ENCODE measurements at places on chromosomes 4 and X.

- no peak for DNase-seq
These were observed 216.2 kb upstream of the CTSO start for GRCh38 chr4:156169861-156170260.

DNA sequence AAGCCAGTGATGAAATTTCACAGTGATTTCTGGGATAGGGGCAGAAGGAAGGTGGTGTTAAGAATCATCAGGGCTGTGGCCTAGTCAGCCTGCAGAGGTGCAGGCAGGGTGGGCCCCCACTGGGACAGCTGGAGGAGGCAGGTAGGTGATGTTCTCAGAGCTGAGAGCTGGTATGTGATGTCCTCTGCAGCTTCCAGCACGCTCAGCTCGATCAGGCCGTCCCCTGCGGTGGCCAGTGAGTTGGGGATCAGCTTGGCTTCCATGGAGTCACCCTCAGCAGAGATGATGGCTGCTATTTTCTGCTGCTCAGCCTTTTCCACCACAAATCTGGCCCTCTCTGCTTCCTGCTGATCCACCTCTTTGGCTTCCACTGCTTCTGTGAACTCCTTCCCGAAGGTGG is 81.1 kb downstream of the IL1RAPL2 start:
- no peak for DNase-seq

- DNase-seq, result peak; percentile 56
These were observed 109.2 kb downstream of the ARHGAP10 start for GRCh38 chr4:147840838-147841738.

DNA sequence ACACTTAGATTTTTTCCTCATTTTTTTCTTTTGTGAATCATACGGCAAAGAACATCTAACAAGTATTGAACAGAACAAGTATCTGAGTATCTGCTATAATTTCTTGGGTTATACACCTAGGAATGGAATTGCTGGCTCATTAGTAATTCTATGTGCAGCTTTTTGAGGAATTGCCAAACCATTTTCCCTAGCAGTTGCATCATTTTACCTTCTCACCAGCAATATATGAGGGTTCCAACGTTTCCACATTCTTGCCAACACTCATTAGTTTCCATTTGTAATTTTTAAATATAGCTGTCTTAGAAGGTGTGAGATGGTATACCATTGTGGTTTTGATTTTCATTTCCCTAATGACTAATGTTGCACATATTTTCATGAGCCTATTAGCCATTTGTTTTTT is 41.1 kb upstream of the DCAF8L1 start:
- no peak for DNase-seq

- no peak for DNase-seq
These were observed 102.7 kb downstream of the MGST2 start for GRCh38 chr4:139768366-139768765.

DNA sequence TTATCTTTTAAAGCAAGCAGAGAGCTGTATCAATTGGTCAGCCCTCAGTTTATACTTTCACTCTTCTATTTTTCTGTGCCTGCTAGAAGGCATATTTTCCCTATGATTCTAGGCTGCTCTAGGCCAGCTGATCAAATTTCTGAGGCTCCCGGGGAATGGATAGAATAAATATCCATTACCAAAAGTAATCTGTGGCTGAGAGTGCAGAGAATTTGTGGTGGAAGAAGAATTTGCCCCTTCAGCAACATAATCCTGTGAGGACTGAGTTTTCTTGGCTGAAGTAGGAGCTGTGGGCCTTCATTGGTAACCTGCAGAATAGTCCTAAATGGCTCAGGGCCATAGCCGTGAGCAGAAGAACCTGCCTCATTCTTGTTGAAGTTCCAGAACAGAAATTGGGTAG is 314.6 kb upstream of the CASK start:
- DNase-seq, result no peak

- DNase-seq, result peak; percentile 39
These were observed 9.5 kb downstream of the CSTF2 start for GRCh38 chrX:100829730-100830129.

DNA sequence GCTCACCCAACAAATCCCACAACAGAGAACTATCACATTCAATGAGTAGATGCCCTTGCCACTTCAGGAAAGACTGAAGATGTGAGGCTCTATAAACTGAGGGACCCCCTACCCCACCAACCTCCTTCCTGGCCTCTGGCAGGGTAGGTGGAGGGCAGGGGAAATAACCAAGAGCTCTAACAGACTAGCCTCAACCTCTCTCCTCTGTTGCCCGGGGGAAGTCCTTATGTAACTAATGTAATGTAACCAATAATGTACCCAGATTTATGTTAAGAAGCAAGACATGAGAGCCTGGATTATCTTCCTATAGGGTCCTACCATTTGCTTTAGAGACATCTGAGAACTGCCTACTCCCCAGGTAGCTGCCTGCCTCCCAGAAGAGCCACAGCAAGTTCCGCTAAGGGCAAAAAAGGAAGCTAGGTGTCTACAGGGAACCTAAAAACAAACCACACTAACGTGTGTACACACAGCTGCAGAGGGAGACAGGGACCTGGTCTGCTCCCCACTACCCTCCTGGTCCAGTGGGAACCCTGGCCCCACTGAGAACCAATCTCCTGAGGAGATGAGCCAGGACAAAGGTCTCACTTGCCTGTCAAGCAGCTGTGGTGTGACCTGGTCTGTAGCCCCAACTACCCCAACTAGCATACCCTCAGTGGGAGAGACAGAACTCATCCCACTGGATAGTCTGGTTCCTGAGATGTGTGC is 17.7 kb downstream of the OTUD5 start:
- DNase-seq, result no peak

DNA sequence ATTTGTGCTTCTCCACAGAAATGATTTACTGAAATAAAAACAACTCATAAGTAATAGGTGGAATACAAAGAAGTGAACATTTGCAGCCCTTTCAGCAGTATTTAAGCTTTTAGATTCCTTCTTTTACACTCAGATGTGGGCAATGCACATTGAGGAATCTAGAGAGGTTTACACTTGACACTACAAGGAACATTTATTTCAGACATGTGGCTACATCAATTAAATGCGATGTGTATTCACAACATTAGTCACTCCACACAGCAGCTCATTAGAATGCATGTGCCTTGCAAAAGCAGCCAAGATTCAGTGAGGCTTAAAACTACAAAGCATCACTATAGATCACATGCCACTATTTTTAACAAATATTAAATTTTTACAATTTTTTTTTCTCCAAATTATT is 480.7 kb downstream of the INPP4B start:
- no peak for DNase-seq

DNA sequence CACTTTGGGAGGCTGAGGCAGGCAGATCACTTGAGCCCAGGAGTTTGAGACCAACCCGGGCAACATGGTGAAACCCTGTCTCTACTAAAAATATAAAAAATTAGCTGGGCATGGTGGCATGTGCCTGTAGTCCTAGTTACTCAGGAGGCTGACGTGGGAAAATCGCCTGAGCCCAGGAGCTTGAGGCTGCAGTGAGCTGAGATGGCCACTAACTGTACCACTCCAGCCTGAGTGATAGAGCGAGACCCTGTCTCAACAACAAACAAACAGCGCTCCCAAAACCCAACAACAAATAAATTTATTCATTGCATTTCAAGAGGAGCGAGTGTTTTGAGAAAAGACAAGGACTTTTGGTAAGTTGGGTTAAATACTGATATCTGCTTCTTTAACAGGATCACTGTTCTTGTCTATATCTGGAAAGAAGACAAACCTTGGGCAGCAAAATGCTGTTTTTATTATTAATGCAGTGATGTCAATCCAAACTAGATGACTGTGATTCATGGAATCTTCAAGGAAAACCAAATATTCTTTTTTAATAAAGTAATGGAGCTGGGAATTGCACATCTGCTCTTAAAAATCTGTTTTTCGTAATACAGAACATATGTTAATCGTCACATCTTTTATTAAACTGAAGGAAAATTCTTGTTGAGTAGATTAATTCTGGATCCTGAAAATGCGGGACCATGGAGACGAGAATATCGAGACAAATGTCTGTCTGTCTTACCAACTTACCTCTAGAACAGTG is 90.8 kb upstream of the LIMCH1 start:
- no peak for DNase-seq

- DNase-seq, result no peak
These were observed 92.6 kb upstream of the NLRP2B start for GRCh38 chrX:57772637-57773036.

- DNase-seq, result no peak
These were observed 516.8 kb upstream of the FAM241A start for GRCh38 chr4:111628437-111628836.

GRCh38 chr4:152975380-152976211 is 39.5 kb downstream of the FHDC1 start:
- no peak for DNase-seq

GRCh38 chrX:108131471-108131870 is 39.9 kb downstream of the ATG4A start:
- DNase-seq, result peak; percentile 47

DNA sequence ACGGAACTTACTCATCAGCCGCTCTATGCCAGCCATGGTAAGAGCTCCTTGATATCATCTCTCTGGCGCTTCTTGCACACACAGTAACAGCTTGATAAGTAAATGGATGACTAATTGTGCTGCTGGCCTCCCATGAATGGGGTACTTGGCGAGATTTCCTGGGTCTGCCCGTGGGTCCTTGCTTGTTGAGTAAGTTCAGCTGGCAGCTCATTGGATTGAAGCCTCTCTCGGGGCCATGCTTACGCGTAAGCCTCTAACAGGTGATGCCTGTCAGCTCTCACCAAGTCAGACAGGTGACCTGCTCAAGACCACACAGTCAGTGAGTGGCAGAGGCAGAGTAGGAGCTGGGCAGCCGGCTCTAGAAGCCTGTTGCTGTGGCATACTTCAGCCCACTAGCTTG is 7.7 kb downstream of the NSG1 start:
- peak; percentile 83 for DNase-seq

DNA sequence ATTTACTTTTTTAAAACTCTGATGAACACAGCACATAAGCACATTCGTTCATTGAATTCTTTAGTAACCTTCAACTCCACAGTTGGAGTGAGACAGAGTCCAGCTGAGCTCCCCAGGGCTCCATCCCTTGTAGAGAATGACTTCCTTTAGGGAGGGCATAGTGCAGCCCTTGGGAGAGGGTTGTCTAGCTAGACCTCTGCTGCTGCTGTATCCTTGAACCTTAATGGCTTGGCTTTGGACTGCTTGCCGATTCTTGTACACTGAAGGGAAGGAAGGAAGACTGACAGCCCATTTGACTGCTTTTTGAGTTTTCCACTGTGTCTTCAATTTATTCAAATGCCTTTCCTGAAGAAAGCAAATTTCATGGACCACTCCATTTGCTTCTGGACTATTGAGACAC is 19.4 kb upstream of the FGG start:
- DNase-seq, result no peak

DNA sequence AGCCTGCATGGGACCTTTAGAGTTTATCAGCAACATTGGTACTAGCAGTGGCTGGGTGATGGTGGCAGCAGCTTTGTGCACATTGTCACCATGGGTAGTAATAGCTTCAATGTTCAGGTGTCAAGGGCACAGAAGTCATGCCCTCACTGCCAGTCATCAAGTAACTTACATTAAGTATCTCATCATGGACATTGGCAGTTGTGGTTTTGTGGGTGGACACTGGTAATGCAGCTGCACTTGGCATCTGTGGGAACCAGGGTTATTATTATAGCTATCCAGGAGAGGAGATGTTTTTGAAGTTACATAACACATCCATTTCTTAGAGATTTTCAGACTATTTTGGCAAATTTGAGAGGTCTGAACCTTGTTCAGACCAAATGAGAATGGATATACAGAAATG is 243.2 kb upstream of the NOCT start:
- DNase-seq, result no peak

GRCh38 chrX:29858714-29859113 is 356.6 kb upstream of the MAGEB2 start:
- DNase-seq, result no peak

DNA sequence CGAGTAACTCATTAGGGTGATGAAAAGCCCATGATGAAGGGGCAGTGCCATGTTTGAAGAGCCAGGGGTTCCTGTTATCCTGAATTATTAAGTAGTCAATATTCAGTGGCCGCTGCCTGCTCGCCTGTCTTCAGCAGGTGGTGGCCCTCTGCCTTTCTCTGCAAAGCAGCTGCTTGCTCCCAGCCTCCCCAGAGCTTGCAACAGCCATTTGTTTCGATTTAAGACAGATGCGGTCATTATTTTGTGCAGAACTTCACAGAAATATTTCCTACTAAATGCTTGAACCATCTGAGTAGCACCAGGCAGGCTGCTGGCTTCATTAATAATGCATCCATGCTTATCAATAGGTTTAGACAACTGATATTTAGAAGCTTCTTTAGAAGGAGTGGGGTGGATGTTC is 104.3 kb upstream of the TTC29 start:
- no peak for DNase-seq

DNA sequence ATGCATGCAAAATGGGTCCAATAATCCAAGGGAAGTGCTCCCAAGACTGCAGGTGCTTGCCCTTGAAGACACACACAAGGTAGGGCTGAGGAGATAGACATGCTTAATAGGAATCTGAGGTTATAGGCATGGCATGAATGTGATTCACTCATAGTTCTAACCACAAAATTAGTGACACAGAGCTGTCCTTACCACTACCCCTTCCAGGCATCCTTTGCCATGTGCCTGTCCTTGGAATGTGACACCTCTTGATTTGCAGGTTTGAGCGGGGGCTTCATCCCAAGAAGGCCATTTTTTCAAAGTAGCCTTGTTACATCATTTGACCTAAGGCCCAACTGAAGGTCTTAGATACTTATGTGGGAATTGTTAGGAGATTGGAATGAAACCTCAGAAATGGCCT is 112.5 kb downstream of the CCNG2 start:
- no peak for DNase-seq

Measured in cardiac muscle cell (in vitro differentiated cells and primary cell).